ENCODE measurements at places on chromosomes 7 and 10. TPM values are rescaled to one million over a fixed set of nuclear protein-coding genes. Genes with fewer than 3 reads are reported as not detected.

DNA sequence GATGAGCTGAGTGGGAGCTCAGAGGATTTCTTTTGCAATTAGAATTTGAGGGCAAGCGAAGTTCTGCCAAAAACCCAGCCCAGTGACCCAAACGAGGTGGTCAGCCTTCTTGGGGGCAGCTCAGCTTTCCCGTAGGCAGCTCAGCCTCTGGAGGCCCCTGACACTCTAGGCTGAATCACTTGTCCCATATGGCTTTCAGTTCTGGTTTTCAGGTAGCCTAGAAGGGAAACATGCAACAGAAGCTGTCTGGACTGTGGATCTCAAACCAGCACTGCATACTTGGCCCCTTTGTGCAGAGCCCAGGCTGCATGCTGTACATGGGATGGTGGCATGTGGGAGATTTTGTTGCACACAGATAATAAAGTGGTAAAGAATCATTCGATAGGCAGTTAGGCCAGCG lies 322.8 kb downstream of the ANKRD30A start:
- H3K4me3 ChIP-seq: no peak overlapping the region
- no peak for DNase-seq
- no peaks in the 10 kb centered on the region for H3K36me3 ChIP-seq
- no peak overlapping the region for H3K27ac ChIP-seq

Gene MRC1
- total RNA-seq: 2.8 TPM

DNA sequence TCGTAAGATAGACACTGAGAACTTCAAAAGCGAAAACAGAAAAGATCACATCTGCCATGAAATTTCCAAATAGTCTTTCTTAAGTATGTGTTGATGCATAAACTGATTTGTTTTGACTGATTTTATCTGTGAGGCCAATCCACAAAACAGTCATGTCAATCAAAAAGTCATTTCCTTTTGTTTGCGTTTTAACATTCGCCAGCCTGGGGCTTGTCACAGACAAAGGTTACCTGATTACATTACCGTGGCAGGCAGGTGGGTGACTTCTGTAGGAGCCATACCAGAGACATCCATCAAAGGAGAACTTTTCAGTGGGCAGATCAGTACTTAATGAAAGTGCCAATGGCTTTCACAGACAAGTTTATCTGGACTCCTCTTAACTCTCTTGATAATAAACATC lies 45.5 kb upstream of the BET1 start:
- no peaks in the 10 kb centered on the region for H3K36me3 ChIP-seq
- DNase-seq: no peak
- H3K4me3 ChIP-seq: no peak overlapping the region
- no peak overlapping the region for H3K27ac ChIP-seq
- H3K27me3 ChIP-seq: no peaks in the 10 kb centered on the region

- H3K36me3 ChIP-seq: no peaks in the 10 kb centered on the region
- H3K4me3 ChIP-seq: no peak overlapping the region
- H3K27me3 ChIP-seq: no peaks in the 10 kb centered on the region
- no peak overlapping the region for H3K27ac ChIP-seq
- H3K4me1 ChIP-seq: no peaks in the 10 kb centered on the region
Observed at GRCh38 chr10:57905861-57906260, 361.8 kb downstream of the IPMK start.

Gene UNCX
- total RNA-seq: not detected

GRCh38 chr7:51121931-51122425 lies 194.6 kb downstream of the COBL start:
- H3K4me1 ChIP-seq: no peaks in the 10 kb centered on the region
- H3K36me3 ChIP-seq: no peaks in the 10 kb centered on the region
- H3K27me3 ChIP-seq: no peaks in the 10 kb centered on the region
- DNase-seq: no peak
- no peak overlapping the region for H3K4me3 ChIP-seq

DNA sequence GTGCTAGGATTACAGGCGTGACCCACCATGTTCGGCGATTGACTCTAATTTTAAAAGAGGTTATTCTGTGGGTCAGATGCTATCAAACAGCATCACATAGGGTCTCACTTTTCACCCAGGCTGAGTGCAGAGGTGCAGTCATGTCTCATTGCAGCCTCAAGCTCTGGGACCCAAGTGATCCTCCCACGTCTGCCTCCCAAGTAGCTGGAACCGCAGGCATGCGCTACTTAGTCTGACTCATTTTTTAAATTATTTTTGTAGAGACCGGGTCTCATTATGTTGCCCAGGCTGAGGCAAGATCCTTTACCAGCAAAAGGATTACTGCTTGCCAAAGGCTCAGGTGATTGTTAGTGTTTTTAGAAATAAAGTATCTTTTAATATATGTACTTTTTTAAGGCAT lies 42.9 kb upstream of the STOX1 start:
- H3K4me1 ChIP-seq: no peaks in the 10 kb centered on the region
- H3K27ac ChIP-seq: no peak overlapping the region
- H3K4me3 ChIP-seq: no peak overlapping the region

Gene SPDYE2B
- not detected for total RNA-seq
